Activated CD4-positive, alpha-beta T cell treated with anti-CD3 and anti-CD28 coated beads, Interleukin-2, amount 50 U/mL, for 16 hours (primary cell): ENCODE measurements at places on chromosomes 16 and 17.

DNA sequence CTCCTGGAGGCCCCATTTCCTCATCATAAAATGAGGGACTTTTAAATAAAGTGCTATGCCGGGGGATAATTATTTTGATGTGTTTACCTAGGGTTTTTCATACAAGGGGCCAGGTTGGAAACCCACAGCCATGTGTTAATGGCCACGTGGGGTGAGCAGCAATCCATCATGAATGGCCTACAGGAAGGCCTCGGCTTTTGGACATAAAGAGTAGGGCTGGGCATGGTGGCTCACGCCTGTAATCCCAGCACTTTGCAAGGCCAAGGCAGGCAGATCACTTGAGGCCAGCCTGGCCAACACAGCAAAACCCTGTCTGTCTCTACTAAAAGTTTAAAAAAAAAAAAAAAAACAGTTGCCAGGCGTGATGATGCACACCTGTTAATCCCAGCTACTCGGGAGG, 40.3 kb downstream of the MEAK7 start:
- DNase-seq: no peak

GRCh38 chr17:75364078-75364477, 41.4 kb downstream of the GRB2 start:
- DNase-seq: no peak

- DNase-seq: no peak
These were observed 46.4 kb downstream of the DNAH2 start for GRCh38 chr17:7763919-7764318.

- no peak for DNase-seq
These were observed 51.8 kb downstream of the RAI1 start for GRCh38 chr17:17732892-17733670.

- DNase-seq: no peak
These were observed 8.5 kb downstream of the ADGRG3 start for GRCh38 chr16:57676553-57677085.

DNA sequence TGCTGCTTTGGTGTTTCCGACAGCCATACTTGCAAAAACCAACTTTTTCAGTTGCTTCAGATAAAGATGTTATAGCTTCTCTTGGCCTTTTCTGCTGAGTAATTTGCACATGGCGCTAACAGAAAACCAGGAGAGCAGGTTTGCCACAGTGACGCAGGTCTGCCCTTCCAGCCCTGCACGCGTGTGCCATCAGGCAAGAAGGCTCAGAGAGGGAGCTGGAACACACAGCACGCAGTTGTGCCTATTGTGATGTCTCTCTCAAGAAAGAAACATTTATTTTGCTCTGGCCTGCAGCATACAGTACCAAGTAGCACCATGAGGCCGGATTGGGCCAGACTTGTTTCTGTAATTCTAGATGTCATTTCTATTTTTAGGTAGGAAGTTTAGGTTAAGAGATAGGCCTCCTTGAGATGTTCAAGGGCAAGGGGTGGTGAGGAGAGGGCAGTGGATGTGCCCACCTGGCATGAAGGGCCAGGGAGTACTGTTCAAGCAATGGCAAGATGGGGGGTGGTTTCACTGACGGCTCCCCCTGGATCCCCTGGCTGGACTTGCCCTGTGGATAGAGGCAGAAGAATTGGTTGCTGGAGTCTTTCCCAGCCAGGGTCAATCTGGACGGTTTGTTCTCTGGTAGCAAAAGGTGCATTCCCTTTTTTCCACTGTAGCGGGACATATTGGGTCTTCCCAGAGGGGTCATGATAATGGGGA, 1.9 kb downstream of the CBX2 start:
- no peak for DNase-seq

GRCh38 chr17:65532101-65532890, 29.2 kb downstream of the AXIN2 start:
- no peak for DNase-seq

DNA sequence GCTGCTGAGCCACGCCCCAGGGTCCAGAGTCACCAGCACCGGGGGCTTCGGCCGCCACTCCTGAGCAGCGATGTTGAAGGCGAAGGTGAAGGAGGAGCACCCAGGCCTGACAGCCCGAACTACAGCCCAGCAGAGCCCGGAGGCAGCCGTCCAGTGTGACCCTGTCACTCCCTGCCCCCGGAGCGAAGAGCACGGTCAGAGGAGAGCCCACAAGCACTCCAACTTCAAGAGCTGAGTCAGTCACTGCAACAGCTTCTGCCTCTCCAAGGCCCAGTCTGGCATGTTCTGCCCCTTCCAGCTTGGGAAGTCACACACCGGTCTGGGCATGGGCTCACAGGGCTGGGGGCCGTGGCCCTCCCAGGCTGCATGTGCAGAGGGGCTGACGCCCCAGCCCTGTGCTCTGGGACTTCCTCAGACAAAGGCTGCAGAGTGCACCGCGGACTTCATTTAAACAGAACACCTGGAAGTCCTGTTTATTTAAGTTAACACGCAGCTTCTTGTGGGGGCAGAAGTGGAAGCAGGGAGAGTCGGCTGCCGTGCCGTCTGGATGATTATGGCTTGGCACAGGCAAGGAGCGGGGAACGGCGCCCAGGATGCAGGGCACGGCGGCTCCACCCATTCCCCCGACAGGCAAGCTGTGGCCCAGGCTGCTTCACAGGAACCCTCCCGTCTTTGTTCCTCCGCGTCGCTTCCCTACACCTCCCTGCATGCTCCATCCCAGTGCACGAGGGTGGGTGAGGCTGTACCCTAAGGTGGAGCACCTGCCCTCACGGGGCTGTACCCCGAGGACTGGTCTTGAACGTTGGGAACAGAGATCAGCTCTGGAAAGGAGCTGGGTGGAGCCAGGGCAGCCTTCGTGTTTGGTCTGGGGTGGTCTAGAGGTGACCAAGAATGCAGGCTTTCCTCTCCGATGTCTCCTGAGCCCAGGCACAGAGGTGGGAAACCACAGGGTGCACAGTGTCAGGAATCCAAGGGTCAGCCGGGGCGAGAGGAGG, 68.9 kb upstream of the METRNL start:
- no peak for DNase-seq

GRCh38 chr16:5454349-5454748, 356.8 kb upstream of the EEF2KMT start:
- no peak for DNase-seq

DNA sequence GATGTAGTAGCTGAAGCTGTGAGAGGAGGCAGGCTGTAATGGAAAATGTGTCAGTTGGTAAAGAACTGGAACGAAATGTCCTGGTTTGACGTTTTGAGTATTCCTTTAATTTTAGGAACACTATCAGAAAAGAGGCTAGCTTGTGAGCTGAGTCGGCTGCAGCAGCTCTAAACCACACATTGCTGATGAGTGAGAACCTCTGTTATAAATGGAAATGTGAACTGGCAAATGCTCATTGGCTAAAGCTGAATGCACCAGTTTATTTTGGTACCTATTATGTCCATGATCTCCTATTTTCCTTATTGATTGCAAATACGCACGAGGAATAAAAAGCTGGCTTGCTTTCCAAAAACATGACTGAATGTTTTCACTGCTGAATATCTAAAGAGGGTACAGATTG, 11.0 kb upstream of the WIPI1 start:
- no peak for DNase-seq

DNA sequence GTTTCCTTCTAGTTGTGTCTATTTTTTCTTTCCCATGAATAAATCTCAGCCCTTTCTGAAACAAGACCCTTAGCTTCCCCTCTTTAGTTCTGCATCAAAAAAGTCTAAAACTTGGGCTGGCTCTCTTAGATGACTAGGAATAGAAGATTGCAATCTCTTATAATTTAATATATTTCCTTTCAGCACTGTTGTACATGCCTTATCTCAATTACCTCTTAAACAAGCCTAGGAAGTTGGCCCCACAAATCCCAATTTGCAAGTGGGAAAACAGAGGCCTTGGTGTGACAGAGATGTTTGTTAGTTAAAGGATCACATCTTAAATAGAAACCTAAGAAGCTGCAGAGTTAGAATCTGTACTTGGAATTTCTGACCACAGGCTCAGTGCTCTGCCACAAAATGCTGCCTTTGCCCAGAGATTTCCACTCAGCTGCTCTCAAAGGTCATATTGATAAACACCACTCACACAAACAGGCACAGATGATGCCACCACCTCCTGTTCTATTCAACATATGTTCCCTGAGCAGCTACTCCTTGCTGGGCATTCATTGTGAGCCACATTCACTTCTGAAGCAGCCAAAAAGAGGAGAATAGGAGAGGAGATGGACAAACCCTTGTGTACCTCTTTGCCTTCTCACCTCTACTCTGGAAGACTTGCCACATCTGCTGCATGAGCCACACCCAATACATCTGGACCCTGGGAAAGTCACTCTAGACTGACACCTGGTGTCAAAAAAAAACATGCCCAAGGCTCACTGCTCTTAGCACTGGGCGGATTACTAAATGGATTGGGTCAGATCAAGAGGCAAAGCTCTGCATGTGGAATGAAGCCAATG, 5.5 kb downstream of the CCDC182 start:
- DNase-seq: peak; percentile 24
